ENCODE measurements at places on chromosomes 6 and 20.

DNA sequence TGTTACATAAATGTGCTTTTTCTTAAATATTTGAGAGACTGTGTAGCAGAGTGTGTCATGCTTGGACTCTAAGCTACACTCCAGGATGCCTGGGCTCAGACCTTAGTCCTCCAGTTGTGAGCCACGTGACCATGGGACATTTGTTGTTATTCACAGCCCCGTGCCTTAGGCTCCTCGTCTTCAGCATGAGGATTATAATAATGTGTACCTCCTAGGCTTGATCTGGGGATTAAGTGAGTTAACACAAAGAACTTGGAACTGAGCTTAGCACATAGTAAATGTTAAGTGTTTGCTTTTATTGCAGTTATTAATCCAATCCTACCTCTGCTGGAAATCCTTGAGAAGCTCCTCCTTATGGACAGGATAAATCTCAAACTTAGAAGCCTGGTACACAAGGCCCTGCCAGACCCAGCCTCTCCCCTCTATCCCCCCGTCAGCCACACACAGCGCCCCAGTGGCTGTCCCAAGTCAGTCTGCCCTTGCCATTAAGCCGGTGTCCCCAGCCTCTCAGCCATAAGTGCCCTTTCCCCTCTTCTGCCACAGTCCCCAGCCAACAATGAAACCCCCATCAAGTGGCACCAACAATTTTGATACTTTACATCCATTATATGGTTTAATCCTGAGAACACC is 177.5 kb downstream of the TMEM242 start:
- DNase-seq = no peak

GRCh38 chr6:37580176-37580955 is 80.7 kb upstream of the CCDC167 start:
- DNase-seq = no peak

GRCh38 chr20:2162823-2163166 is 61.2 kb downstream of the STK35 start:
- peak; percentile 90 for DNase-seq

- no peak for DNase-seq
Measured at GRCh38 chr6:66328200-66328599, 621.2 kb upstream of the EYS start.

GRCh38 chr20:11726026-11726425 is 191.7 kb upstream of the BTBD3 start:
- DNase-seq = no peak

GRCh38 chr20:4979841-4980410 is 21.4 kb downstream of the SLC23A2 start:
- no peak for DNase-seq

GRCh38 chr6:27002447-27002846 is 245.1 kb upstream of the PRSS16 start:
- DNase-seq = no peak

GRCh38 chr20:57652606-57653545 is 32.6 kb upstream of the ZBP1 start:
- peak; percentile 21 for DNase-seq

GRCh38 chr20:8147476-8147875 is 15.4 kb downstream of the PLCB1 start:
- no peak for DNase-seq

GRCh38 chr20:61752576-61752975 is 313.1 kb downstream of the TAF4 start:
- DNase-seq = no peak

- no peak for DNase-seq
Measured at GRCh38 chr6:141210901-141211300, 921.8 kb upstream of the GJE1 start.

DNA sequence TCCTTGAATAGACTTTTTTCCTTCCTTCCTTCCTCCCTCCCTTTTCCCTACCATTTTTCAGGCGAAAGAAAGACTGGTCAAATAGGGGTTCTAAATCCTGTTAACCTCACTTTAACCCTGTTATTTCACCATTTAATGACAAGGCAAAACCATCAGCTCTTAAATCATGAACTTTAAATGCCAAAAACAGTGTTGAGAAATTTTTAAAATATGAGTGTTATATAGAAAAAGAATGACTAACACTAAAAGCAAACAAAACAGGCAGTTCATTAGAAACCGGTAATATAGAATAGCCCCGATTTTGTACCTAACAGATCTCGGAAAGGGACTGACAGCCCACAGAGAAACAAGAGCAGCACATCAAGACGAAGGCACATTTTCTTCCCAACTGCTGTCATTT is 57.4 kb upstream of the CEP85L start:
- DNase-seq = no peak

DNA sequence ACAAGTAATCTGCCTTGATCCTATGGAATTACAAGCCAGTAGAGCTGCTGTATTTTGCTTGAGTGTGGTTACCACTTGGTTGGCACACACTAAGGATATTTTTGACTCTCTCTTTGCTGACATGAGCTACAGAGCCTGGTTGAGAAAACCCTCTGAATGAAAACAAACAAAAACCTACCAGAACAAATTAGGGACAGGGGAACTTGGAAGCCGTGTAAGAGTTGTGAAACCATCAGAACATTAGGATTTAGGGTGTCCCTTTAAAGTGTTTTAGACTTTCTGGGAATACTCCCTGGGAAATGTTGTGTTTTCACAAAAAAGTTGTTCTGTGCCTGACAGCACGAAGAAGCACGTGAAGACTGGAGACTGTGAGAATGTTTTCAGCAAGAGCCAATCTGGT is 20.5 kb upstream of the PDE7B start:
- DNase-seq = no peak

- peak; percentile 18 for DNase-seq
Measured at GRCh38 chr20:19320005-19320404, 107.6 kb downstream of the SLC24A3 start.

- DNase-seq = peak; percentile 12
Measured at GRCh38 chr20:51831866-51832265, 29.5 kb upstream of the SALL4 start.

DNA sequence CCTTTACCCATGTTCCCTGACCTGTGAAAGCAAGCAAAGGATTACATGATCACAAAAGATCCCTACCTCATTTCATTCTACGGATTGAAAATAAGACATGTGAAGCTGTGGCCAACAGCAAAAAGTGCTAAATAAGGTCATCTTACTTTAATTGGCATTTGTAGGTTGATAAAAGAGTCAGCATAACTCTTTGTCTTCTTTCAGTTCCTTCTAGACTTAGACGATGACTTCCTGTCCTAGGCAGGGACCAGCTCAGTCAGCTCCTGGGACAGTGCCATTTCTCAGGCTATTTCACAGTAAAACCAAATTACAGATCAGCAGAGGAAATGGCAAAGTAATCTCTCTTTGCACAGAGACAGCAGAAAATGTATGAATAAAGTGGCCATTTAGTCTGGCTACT is 480.7 kb downstream of the RFPL4B start:
- DNase-seq = no peak

GRCh38 chr6:159874435-159874834 is 16.4 kb upstream of the MAS1 start:
- no peak for DNase-seq

- DNase-seq = no peak
Measured at GRCh38 chr6:37860226-37860839, 40.8 kb downstream of the ZFAND3 start.

DNA sequence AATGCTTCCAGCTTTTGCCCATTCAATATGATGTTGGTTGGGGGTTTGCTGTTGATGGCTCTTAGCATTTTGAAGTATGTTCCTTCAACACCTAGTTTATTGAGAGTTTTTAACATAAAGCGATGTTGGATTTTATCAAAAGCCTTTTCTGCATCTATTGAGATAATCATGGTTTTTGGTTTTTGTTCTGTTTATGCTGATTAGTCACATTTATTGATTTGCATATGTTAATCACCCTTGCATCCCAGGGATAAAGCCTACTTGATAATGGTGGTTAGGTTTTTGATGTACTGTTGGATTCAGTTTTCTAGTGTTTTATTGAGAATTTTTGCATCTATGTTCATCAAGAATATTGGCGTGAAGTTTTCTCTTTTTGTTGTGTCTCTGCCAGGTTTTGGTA is 40.4 kb upstream of the COL9A1 start:
- no peak for DNase-seq

DNA sequence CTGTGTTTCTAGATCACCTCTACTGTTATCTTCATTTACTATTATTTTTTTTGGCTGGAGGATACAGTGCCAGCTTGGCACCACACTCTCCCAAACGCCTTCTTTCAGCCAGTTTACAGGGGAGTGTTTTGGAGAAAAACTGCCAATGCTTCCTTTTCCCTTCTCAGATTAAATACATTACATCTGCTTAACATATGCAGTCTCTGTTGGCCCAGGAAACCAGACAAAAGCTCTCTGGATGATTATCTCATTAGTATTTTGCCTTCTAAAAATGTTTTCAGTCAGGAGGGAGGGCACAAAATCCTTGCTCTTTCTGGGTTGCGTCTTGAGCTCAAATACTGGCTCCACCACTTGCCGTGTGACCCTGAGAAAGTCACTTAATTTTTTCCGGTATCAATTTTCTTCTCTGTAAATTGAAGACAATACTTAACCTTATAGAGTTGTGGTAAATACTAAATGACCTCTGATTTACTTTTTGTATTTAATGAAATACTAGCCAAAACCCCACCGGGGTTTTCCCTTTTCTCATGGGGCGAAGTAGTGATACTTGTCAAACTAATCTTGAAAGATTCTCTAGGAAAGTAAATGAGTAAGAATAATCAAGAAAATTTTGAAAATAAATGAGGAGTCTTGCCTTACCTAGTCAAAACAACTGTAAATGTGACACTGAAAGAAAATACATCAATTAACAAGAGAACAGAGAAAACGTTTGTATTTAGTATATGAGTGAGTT is 146.2 kb downstream of the MMS22L start:
- no peak for DNase-seq

DNA sequence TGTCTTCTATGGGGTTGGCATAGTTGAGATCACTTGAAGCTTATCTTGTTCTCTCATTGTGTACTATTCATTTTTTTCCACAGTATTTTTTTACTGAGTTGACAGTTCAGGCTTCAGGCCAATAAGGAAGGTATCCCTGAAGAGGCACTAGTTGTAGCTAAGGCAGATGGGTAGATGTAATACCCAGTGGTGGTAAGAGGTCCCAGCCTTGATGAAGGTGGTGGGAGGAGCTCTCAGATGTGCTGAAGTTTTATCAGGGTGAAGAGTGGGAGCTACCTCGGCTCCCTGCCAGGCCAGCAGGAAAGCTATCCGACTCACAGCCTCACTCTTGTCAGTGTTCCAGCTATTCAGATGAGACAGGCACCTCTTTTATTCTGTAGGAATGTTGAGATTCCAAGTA is 87.7 kb upstream of the UFL1 start:
- DNase-seq = no peak

DNA sequence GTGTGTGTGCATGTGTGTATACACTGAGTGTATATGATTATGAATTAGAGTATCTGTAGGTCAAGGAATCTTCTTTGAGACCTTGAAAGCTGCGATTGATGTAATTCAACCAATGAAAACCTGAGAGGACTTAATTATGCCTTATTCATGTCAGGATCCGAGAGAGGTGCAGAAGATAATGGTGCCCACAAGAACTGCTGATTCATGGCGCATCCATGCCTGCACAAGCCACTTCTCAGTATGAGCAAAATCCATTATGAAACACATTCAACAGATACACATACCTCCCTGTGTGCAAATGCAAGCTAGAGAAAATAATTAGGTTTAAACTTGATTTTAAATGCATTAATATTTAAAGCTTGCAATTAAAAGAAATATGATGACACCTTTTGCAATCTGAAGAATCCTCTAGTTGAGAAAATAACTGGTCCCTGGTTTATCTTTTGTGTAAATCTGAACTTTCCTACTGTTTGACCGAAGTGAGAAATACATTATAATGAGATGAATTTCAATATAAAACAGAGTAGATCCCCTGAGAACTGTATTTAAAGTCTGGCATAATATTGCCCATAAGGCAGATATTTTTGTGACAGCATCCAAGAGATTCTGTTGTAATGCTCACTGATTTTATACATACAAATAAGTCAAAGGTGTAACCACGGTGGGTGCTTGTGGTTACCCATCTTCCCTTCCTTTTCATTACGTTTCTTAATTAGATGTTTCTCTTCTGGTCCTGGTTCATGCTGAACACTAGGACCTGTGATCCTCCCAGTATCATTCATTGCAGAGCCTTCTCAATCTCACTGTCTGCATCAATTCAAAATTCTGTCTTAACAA is 45.6 kb downstream of the LY86 start:
- DNase-seq = no peak

DNA sequence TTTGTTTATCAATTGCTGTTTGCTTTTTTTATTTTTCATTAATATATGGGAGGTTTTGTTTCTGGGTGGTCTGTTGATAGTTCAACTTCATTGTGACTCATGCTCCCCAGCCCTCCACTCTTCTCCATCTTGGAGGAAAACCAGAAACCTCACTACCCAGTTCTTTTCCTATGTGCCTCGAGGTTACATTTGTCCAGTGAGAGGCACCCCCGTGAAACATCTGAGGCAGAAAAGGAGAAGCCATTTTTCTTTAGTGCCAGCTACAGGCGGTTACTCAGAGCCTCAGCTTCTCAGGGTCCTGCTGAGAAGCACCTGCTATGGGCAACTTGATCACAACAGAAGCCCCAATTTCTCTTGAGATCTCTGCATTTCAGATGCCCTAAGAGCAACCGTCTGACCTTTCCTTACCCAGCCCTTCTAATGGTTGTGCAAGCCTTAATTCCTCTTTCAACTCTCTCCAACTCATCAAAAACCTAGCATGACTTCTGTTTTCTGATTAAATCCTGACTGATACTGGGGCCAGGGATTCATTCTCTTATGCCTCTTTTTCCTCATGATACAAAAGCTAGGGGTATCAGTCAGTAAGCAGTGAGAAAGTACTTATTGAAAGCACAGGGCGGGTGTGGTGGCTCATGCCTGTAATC is 144.6 kb downstream of the ELOVL4 start:
- DNase-seq = no peak

GRCh38 chr6:37819802-37820717 is 533 bp downstream of the ZFAND3 start:
- peak; percentile 23 for DNase-seq

- DNase-seq = no peak
Measured at GRCh38 chr6:160178271-160178670, 56.7 kb downstream of the SLC22A1 start.

- DNase-seq = no peak
Measured at GRCh38 chr6:118875672-118876071, 18.3 kb upstream of the ASF1A start.

GRCh38 chr6:7587631-7588100 is 2.3 kb upstream of the SNRNP48 start:
- no peak for DNase-seq

DNA sequence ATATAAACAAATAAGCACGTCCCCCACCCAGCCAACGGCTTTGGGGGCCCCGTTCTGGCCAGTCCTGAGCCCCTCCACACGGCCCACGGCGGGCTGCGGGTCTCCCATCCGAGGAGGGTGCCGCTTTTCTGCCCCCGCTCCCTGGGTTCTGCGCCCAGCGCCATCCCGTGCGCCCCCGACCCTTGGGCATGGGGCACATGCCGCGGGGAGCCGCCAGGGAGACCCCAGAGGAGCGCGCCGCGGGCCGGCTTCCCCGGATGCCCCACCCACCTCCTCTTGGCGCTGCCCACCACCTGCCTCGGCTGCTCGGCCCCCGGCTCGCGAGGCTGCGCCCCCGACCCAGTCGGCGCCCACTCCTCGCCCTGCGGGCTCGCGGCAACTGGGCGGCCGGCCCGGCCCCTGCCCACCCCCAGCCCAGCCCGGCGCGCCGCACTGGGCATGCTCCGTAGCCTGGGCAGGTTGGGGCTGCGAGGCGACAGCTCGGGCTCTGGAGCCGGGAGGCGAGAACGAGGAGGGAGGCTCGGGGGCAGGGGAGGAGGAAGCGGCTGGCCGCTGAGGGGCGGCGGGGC is 570 bp upstream of the PLCB4 start:
- DNase-seq = no peak
